ENCODE measurements at places on chromosomes 6 and 20. TPM values are rescaled to one million over a fixed set of nuclear protein-coding genes. Genes with fewer than 3 reads are reported as not detected.

NEU1 gene
- total RNA-seq, result 44.6 TPM

HUS1B gene
- 7.5 TPM for total RNA-seq

LCA5 gene
- 8.2 TPM for total RNA-seq

CST2 gene
- 2.4 TPM for total RNA-seq

RBM24 gene
- total RNA-seq, result 9.8 TPM

POU3F2 gene
- 1.8 TPM for total RNA-seq

ANKEF1 gene
- 1.9 TPM for total RNA-seq

MMP24 gene
- not detected for total RNA-seq

SCUBE3 gene
- 0.30 TPM for total RNA-seq

OLIG3 gene
- total RNA-seq, result not detected

EYS gene
- total RNA-seq, result 0.39 TPM

STMND1 gene
- total RNA-seq, result not detected

C20orf204 gene
- 6.3 TPM for total RNA-seq

FOXA2 gene
- total RNA-seq, result not detected

RFX6 gene
- not detected for total RNA-seq

CAPN11 gene
- 6.3 TPM for total RNA-seq

COL9A3 gene
- 51.3 TPM for total RNA-seq

CCM2L gene
- total RNA-seq, result 5.4 TPM

SRMS gene
- not detected for total RNA-seq

SLC22A16 gene
- total RNA-seq, result not detected

TFAP2D gene
- not detected for total RNA-seq

UBD gene
- total RNA-seq, result not detected

MTFR2 gene
- total RNA-seq, result 4.7 TPM

ERVFRD-1 gene
- 0.22 TPM for total RNA-seq

NKAIN4 gene
- 2.9 TPM for total RNA-seq

NCOA5 gene
- 34.8 TPM for total RNA-seq

PNPLA1 gene
- not detected for total RNA-seq

CLPSL2 gene
- total RNA-seq, result not detected

HDGFL1 gene
- 0.30 TPM for total RNA-seq

BEND3 gene
- total RNA-seq, result 2.1 TPM

DSP gene
- total RNA-seq, result 3.5 TPM

RAB23 gene
- 21.0 TPM for total RNA-seq

ASIP gene
- total RNA-seq, result not detected

XKR7 gene
- total RNA-seq, result not detected

PSORS1C2 gene
- total RNA-seq, result not detected

SLC22A2 gene
- not detected for total RNA-seq

UBE2C gene
- total RNA-seq, result 6.9 TPM

SLC12A5 gene
- total RNA-seq, result not detected

CLPSL1 gene
- total RNA-seq, result not detected

SMLR1 gene
- not detected for total RNA-seq

PRICKLE4 gene
- total RNA-seq, result 15.5 TPM

SPATA25 gene
- 8.6 TPM for total RNA-seq

PCSK2 gene
- total RNA-seq, result 2.2 TPM

IRAK1BP1 gene
- 7.5 TPM for total RNA-seq

OR12D3 gene
- not detected for total RNA-seq

IRF4 gene
- 6.9 TPM for total RNA-seq

GPR6 gene
- not detected for total RNA-seq

L3MBTL3 gene
- total RNA-seq, result 17.3 TPM

NOTCH4 gene
- 26.0 TPM for total RNA-seq

CASS4 gene
- total RNA-seq, result 2.5 TPM

OSBPL2 gene
- total RNA-seq, result 29.3 TPM

MROH8 gene
- total RNA-seq, result 2.7 TPM

SNHG17 gene
- 22.2 TPM for total RNA-seq
